ENCODE measurements at places on chromosomes 3 and 15. TPM values are rescaled to one million over a fixed set of nuclear protein-coding genes. Genes with fewer than 3 reads are reported as not detected.

- no peak for DNase-seq
Measured at GRCh38 chr3:31197941-31198340, 303.5 kb upstream of the GADL1 start.

- no peak for DNase-seq
Measured at GRCh38 chr15:81054236-81054635, 53.5 kb downstream of the TLNRD1 start.

DNA sequence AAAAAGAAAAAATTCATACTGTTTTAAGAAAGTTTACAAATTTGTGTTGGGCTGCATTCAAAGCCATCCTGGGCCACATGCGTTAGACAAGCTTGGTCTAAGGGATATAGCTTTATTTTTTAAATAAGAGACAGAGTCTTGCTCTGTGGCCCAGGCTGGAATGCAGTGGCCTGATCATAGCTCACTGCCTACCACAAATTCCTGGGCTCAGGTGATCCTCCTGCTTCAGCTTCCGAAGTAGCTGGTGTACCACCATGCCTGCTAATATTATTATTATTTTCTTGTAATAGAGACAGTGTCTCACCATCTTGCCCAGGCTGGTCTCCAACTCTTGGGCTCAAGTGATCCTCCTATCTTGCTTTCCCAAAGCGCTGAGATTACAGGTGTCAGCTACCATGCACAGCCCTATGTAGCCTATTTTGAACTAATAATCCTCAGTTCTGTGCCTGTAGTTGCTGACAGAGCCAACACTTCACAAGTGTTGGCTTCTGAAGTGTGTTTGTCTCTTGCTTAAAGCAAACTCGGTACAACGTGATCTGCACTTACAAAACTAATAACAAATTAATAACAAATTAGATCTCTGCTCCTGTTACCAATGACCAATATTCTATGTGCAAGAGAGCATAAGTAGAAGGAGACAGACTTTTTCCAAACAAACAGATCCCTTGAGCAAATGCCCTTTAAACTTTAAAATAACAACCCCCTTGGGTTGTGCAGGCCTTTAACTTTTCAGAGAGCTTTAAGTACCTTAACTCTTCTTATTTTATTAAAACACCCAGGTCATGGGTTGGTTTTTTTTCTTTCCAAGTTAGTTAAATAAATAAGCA lies 135.2 kb downstream of the VGLL4 start:
- no peak for DNase-seq

- DNase-seq = no peak
Measured at GRCh38 chr3:37072892-37073291, 79.6 kb downstream of the MLH1 start.

The CAV3 gene
- total RNA-seq = not detected

- DNase-seq = no peak
Measured at GRCh38 chr15:77311618-77312398, 108.1 kb downstream of the PEAK1 start.

Measured in renal cortical epithelial cell (primary cell).